ENCODE measurements at places on chromosomes 16 and 17. TPM values are rescaled to one million over a fixed set of nuclear protein-coding genes. Genes with fewer than 3 reads are reported as not detected.

The FZD2 gene
- 4.8 TPM for total RNA-seq

The HSD17B2 gene
- not detected for total RNA-seq

The GRAP gene
- total RNA-seq, result 4.8 TPM

The EMP2 gene
- total RNA-seq, result 68.7 TPM

The TMC7 gene
- 1.6 TPM for total RNA-seq

Data from heart left ventricle (tissue), 16 donors.